Stimulated activated CD8-positive, alpha-beta memory T cell treated with anti-CD3 and anti-CD28 coated beads, Interleukin-15, amount 100 ng/mL, for 48 hours (primary cell): ENCODE measurements at places on chromosomes 4 and X.

GRCh38 chrX:68660746-68661145, 13.3 kb downstream of the STARD8 start:
- no peak for DNase-seq

GRCh38 chrX:41705680-41706374, 17.1 kb downstream of the GPR34 start:
- no peak for DNase-seq

- no peak for DNase-seq
Observed at GRCh38 chr4:137420901-137421396, 111.3 kb downstream of the PCDH18 start.

DNA sequence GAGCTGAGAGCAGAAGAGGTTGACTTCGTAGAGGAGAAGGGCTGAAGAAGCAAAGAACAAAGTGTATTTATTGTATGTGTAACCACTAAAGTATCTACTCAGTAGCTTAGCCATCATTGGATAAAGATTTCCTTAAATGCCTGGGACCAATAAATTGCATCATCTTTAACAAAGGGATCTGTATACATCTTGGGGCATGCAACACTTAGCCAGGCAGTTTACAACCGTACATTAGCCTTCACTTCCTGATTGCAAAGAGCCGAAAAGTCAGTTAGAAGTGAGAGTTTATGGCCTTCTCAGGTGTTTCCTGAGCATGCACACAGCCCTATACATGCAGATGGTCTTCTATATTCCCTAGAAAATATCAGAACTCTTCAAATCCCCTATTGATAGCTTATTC, 68.0 kb upstream of the MAGED1 start:
- no peak for DNase-seq
